AG09309 (cell line): ENCODE measurements at places on chromosomes 2 and 18.

GRCh38 chr2:63950414-63950813 lies 68.8 kb downstream of the VPS54 start:
- no peak for DNase-seq

GRCh38 chr2:48541666-48542389 lies 11.9 kb downstream of the STON1 start:
- DNase-seq: no peak

- no peak for DNase-seq
These were observed 142.2 kb upstream of the PXDN start for GRCh38 chr2:1886405-1886992.

- no peak for DNase-seq
These were observed 265.5 kb upstream of the MGAT5 start for GRCh38 chr2:133988316-133988891.

DNA sequence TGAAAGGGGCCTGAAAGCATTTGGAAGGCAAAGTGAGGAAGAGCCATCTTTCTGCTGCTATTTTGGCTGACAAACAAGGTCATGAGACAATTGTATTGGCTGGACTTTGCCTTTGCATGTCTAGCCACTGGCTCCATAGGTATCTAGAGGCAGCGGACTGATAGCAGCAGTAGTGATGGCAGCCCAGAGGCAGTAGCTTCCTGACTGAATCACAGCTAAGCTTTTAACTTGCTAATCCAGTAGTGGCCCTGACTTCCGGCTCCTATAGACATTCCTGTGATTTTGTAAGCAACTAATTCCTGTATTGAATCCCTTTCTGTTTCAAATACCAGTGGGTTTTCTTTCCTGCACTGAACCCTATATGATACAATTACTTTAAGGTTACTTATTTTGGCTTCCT lies 69.8 kb upstream of the PDE1A start:
- DNase-seq: no peak

DNA sequence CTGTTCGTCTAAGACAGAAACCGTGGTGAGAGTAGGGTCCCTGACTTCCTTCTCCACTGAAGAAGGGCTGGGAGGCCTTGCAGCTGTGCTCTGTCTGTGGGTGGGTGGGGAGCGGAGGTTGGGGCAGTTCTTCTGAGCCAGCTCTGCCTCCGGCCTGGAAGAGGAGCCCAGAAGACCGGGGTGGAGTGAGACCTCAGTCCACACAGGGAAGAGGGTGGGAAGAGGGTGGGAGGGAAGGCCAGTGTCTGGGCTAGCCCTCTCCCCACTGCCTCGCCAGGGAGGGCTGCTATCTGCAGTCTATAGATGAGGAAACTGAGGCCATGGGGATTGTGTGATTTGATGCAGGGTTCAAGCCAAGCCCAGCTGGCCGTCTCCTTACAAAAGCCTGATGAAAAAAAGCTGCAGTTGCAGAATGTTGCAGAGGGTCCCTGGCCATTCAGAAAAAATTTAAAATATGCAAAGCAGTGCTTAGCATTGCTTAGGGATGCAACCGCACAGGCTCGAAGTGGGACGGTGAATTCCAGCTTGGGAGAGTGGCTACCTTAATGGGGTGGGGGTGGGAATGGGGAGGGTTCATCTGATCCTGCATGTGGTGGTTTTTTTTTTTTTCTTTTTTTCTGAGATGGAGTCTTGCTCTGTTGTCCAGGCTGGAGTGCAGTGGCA lies 181.6 kb upstream of the HS6ST1 start:
- no peak for DNase-seq

DNA sequence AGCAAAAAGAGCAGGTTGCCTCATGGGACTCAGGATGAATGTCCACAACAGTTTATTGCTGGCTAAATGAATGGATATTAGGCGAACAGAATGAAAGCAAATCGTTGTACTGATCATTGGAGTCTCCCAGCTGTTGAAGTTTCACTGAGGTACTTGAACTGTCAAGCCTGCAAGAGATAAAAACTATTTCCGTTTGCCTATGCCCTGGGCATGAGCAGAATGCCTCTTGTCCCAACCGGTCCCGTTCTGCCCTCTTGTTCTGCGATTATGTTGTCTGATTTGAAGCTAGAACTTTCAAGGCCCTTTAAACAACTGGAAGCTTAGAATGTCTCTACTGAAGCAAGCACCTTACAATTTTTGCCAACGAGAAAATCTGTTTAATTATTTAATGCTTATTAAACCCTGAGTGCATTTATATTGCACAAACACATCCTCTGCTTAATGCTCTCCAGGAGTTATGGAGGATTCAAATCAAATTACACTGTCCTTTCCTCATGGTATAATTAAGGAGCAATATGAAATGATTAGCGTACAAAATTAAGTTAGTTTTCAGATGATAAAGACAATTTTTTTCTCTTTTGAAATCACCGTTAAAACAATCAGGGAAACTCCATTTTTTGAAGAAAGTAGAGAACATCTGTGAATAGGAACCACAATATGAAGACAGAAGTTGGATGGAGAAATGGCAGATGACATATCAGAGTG lies 17.7 kb downstream of the QPCT start:
- DNase-seq: no peak

DNA sequence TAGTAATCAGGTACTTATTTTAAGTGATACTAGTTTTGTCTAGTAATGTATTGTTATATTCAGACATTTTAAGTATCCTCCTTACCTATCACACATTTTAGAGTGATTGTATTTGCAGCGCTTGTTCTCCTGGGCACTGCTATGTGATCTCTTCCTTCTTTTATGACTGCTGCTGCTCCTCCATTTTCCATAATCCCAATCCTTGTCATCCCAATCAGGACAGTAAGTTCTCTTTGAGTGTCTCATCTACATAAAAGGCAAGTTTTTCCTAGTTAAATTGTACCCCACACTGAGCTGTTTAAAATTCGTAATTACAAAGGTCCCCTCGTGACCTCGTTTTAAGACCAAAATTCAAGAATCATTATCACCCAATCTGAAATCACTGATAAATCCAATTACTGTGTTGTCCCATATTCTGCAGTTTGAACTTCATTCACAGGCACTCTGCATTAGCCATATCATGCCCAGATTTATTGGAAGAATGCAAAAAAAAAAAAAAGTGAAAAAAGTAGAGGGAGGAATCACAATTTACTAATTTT lies 2.8 kb downstream of the CLK1 start:
- DNase-seq: no peak

- DNase-seq: no peak
These were observed 11.9 kb upstream of the CREG2 start for GRCh38 chr2:101399021-101399799.

DNA sequence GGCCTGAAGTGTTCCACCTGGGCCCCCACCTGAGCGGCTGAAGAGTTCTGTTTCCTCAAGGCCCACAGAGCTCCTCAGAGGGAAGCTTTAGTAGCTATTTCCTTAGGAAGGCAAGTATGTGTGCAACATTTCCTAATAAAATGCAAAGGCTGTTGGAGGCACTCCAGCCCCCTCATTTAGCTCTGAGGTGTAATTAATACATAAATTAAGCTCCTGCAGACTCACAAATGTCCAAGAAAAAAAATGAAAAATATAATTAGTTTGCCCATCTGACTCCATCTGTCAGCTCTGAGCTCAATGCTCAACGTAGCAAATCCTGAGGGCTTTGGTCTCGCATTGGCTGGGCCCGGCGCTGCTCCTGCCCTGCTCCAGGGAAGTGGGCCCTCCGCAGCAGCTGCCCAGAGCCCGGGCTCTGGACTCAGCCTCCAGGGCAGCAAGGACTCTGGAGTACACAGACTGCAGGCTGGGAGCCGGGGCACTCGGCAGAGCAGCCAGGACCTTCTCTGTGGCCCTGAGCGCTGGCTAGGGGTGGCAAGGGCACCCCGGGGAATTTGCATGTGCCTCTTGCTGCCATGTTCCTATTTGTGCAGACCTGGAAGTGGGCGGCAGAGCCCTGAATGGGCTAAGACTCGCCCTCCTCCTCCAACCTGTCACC lies 23.4 kb upstream of the C1QL2 start:
- DNase-seq: no peak

GRCh38 chr2:192155511-192156118 lies 39.1 kb downstream of the TMEFF2 start:
- DNase-seq: no peak

DNA sequence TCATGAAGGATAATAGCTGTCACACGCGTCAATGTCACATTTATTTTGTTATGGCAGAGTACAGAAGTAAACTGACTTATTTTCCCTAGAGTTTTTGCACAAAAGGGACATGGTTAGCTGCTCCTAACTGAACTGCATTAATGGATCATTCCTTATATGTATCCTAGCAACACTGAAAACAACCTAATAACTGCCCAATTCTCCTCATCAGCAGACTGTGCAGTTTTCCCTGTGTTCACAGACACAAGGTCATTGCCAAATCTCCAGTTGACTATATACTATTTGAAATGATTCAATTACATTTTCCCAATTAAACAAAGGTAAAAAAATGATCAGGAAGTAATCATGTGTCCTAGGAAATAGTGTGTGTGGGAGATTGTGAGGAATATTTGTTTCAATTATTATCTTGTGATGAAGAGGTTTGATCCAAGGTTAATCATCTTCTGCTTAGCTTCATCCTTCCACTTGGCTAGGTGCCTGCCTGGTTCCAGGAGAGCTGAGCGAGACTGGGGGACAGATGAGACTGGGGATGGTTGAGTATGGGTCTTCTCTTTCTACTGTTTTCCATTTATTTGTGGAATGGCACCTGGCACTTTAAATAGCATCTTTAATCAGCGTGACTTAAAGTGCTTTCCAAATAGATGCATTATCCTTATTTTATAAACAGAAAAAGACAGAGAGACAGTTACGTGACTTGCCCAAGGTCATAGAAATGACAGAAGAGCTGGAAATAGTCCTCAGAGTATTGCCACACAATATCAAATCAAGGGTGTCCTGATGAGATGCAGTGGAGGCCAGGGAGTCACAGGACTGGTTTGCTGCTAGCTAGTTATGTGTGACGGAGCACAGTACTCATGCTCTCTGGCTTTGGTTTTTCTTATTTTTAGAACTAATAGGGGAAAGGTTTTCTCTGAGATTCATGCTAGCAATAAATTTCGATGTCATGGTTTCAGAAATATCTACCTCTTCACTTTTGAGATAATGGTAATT lies 335.6 kb downstream of the PIK3C3 start:
- no peak for DNase-seq

DNA sequence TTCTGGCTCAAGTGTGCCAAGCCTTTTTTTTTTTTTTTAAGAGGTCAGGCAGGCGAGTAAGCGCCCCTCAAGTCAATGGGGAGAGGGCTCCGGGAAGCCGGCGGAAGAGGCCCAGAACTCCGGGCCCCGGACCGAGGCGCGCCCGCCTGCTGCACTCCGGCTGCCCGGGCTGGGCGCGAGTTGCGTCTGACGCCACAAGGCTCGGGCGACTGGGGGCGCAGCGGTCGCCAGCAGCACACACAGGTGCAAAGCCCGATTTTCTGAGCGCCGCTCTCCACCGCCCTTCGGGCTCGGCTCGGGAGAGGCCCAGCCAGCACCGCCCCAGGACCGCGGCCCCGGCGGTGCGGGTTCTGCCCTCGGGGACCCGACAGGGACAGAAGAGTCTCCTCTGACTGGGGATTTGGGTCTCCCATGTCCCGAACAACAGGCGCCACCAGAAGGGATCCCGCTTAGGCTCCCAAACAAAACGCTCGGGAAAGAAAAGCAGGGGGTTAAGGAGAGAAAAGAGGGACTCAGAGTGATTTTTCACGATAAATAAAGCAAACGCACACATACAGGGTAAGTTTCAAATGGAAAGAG lies 787 bp downstream of the ERBB4 start:
- no peak for DNase-seq

GRCh38 chr2:36452260-36452659 lies 96.7 kb downstream of the CRIM1 start:
- no peak for DNase-seq
